ENCODE measurements at places on chromosomes 2 and 18.

- DNase-seq = no peak
Measured at GRCh38 chr2:144832048-144832447, 312.1 kb upstream of the ZEB2 start.

GRCh38 chr2:225462417-225462816, 62.9 kb downstream of the NYAP2 start:
- no peak for DNase-seq

DNA sequence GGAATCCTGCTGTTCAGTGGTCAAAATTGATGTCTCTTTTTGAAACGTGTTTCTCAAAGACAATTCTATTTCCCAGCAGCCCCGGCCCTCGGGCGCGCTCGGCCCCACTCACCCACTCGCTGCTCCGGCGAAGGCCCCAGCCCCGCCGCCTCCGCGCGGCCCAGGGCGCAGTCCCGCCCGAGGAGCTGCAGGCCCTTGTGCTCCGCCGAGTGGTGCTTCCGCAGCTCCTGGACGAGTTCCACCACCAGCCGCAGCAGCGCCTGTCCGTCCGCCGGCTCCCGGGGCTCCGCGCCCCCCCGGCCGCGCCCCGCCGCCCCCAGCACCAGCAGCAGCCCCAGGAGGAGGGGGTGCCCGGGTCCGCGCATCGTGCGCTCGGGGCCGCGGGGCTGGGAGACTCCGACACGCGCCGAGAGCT, 413 bp downstream of the ALKAL2 start:
- peak; percentile 38 for DNase-seq

DNA sequence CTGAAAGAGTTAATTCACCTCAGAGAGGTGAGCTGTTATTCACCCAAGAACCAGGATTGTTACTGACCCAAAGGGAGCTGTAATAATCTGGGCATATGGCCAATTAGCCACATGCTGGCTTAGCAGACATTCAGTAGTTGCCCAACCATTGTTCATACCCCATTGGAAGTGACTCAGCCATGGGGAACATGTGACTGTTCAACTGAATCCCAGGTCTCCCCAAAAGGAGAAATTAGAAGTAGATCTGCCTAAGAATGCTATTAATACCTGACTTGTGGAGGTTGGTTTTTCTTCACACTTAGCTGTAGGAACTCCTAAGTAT, 272.6 kb upstream of the UBE2E3 start:
- peak; percentile 98 for DNase-seq

DNA sequence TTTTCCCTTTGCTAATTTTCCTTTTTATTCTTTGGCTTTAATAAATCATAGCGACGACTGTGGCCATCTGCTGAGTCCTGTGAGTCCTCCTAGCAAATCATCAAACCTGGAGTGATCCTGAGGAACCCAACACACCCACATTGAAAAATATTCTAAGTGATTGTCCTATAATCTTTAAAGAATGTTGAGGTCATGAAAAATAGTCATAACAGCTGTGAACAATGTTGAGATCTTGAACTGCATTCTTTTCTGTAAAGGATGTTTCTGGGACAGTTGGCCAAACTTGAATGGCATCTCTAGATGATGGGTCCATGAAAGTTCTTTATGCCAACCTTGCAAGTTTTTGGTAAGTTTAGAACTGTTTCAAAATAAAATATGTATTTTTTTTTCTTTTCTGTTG, 53.2 kb upstream of the ADAM23 start:
- DNase-seq = no peak

DNA sequence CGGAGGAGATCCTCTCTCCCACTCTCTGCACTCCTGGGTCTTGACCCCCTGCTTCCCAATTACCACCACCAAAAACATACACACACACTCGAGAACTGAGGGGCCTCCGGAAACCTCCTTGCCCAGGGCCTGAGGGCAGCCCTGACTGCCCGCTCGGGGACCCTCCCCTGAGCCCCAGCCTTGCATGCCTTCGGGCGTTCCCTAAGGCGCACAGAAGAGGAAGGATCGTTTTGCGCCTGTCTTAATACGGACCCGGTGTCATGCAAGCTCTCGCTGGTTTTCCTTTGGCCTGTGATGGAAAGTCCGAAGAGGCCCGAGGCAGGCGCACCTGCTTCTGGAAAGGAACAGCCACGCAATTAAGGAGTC, 19.8 kb downstream of the POU3F3 start:
- DNase-seq = no peak

GRCh38 chr2:58900246-58901027, 659.3 kb upstream of the FANCL start:
- no peak for DNase-seq

DNA sequence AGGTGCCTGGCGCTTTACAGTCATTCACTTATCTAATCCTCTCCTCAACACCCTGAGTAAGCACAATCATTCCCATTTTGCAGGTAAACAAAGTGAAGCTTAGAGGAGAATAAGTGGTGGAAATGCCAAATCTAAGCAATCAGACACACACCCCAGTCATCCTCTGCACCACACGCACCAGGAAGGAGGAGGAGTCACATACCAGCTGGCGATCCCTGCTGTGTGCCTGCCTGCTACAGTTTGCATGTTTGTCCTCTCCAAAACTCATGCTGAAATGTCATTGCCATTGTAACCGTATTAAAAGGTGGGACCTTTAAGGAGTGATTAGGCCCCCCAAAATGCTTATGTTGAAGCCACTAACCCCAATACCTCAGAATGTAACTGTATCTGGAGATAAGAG, 93.7 kb downstream of the LOXHD1 start:
- no peak for DNase-seq

DNA sequence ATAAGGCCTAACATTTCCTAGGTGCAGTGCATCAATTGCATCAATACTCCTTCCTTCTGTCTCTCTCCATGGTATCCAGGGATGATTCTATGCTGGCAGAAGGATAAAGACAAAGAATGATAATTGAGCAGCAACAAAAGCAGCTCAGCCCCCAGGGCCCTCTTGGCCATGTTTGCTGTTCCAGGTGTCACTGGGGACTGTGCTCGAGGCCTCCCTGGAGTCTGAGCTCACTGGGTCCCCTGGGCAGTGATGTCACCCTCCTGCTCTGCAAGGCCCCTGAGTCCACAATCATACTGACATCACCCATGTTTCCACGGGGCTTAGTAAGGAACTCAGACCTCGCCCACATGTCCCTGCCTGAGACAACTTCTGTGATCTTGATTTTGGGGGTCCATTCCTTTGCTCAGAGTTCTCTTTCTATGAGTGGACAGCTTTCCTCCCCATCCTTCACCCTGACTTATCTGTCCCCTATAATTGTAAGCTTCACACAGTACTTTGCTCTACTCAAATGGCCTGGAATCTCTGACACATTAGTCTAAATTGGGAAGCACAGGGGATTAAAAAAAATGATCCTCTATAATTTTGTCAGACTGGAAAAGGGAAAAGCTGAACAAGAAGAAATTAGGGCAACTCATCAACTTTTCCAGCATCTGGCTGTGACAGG, 15.8 kb upstream of the EXOC6B start:
- peak; percentile 1 for DNase-seq

- no peak for DNase-seq
Measured at GRCh38 chr2:55108456-55109160, 58.4 kb upstream of the RTN4 start.

DNA sequence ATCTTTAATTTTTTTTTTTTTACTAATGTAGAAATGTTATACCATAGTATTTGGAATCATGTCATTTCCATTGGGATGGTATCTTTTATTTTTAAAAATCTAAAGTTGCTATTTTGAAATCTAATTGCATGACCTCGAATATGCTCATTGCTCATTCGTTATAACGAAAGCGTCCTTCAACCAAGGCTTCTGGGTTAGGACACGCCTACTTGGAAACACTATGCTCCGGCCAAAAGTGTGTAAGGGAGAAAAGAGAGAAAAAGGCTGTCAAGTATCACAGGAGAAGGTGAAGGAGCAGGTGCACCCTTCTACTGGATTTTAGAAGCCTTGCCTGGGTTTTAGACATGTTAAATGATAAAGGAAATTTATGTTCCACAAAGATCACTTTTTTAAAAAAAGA, 465.9 kb upstream of the ID2 start:
- peak; percentile 20 for DNase-seq

DNA sequence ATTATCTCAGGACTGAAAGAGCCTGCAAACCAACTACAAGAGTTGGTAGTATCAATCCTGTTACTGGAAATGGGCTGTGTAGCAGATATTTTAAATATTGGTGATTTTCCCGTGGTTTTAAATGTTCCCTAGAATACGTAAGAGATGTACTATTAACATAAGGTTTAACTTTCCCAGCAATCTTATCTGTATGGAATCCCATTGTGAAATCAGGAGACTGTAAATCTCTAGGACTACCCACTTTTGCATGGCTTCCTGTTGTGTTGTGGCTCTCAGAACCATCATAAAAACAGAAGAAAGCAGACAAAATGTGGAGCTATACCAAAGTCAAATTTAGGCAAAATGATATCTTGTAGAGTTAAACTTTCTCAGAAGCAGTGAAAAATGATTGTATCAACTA, 641.5 kb upstream of the SETBP1 start:
- peak; percentile 11 for DNase-seq

- DNase-seq = no peak
Measured at GRCh38 chr2:241011296-241011600, 12.8 kb downstream of the SNED1 start.

GRCh38 chr2:86281066-86281700, 56.2 kb downstream of the REEP1 start:
- no peak for DNase-seq

- DNase-seq = peak; percentile 17
Measured at GRCh38 chr18:24500766-24501165, 40.3 kb downstream of the HRH4 start.
